ENCODE measurements at places on chromosomes 2 and 18.

DNA sequence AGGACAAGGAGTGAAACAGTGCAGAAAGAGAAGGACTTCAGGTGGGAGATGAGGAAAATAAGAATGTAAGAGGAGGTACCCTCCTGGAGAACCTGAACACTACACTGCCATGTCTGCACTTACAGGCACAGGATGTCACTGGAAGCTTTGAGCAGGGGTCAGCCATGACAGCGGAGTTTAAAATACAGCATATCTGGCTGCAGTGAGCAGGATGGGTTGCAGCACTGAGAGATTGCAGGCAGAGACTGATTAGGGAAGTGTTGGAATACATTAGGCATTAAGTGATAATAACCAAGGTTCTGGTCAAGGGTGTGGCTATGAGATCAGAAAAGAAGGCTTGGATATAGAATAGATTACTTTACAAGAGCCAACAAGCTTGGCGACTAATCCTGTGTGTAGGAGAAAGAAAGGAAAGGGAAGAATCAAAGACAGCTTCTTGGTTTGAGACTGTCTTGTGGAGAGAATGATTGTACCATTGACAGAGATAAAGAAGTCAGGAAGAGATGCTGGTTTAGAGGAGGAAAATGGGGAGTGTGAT lies 171.1 kb upstream of the RBMS1 start:
- DNase-seq: no peak

DNA sequence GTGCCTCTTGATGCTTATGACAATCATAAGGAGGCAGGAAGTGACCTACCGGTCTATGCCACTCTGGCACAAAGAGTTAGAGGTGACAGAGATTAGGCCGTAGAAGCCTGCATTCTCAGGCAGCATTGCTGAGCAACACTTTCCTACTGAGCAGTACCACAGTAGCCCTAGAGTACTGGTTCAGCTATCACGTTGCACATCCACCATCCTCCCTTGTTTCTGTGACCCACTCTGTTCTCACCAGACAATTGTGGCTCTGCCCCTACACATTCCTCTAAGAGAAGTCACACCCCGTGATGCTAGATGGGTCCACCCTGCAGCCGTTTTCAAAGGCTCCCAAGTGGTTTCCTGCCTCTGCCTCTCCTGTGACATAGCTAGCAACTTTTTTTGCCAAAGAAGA lies 22.6 kb upstream of the SUCLG1 start:
- DNase-seq: no peak

GRCh38 chr2:81389203-81389602 lies 1084.7 kb upstream of the LRRTM1 start:
- no peak for DNase-seq

DNA sequence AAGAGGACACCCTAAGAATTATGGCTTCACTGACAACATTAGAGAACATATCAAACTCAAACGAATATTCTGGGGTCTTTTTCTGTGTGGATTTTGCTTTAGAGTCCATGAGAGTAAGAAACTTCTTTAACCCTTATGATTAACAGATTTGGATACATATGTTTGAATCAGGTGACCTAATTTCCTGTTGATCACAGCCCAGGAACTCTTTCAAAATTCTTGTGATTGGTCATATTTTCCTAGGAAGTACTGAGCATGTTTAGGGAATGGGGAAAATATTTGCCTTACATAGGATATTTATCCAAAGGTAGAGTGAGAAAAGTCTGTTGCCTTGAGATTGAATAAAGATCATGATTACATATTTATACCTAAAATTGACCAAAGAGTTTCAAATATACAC lies 160.0 kb downstream of the KCNH7 start:
- DNase-seq: no peak

GRCh38 chr2:222859786-222860612 lies 837 bp upstream of the ACSL3 start:
- DNase-seq: no peak

DNA sequence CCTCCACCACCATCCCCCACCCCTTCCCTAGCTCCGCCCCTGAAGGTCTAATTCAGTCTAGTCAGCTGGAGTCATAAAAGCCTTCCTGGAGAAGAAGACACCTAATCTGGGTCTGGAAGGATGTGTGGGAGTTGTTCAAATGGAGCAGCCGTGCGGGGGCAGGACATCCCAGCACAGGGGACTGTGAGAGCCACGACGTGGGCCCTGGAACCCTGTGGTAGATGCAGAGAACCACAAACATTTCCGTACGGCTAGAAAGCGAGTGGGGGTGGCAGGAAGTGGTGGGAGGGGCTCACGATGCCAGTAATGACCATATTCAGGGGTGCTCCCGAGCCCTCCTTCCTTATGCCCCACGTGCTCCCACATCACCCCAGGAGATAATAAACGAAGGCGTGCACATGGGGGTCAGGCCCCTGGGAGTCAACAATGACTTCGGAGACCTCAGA lies 20.9 kb upstream of the COL6A3 start:
- DNase-seq: no peak

- no peak for DNase-seq
Observed at GRCh38 chr2:115771516-115771915, 1329.1 kb downstream of the DPP10 start.

DNA sequence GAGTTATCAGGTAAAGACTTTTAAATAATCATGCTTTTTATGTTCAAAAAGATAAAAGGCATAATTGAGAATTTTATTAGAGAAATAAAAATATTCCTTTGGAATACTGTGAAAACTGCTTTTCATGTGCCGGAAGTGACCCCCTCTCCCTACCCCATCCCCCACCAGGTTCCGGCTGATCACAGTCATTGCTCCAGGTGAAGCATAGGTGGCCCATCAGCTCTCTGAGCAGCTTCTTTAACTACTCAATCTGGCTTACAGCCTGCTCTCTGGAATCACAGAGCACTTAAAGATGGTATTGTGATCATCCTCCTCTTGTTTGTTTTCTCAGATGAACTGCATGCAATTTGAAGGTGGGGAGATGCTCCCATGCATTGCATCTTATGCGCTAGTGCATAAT lies 257.7 kb downstream of the EN1 start:
- DNase-seq: no peak

- DNase-seq: no peak
Observed at GRCh38 chr18:37266290-37266689, 299.3 kb downstream of the CELF4 start.

DNA sequence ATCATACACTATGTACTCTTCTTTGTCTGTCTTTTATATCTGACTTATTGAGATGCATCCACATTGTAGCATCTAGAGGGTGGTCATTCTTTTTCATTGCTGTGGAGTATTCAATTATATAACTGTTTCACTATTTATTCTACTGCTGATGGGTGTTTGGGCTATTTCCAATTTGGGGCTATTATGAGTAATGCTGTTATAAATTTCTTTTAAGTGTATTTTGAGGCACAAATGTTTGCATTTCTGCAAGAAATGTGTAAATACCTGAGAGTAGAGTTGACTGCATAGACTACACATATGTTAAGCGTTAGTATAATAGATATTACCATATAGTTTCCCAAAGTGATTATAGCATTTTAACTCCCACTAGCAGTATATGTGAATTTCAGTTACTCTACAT lies 26.9 kb upstream of the PPP1R1C start:
- DNase-seq: no peak

DNA sequence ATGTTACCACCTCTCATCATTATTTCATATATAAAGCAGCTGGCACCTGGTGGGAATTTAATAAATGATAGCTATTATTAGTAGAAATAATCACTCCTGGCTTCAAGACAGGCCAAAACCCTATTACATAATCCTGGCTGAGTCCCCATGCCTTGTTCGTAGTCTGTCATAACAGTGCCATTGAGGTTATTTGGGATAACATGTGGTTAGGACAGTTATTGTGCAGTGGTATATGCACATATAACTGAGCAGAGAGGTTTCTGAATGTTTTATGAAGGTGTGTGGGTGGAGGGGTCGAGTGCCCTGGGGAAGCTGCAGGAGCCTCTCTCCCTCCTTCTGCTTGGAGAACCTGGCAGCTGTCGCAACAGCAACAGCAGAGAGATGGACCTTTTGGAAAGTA lies 162.4 kb upstream of the NABP1 start:
- DNase-seq: no peak

DNA sequence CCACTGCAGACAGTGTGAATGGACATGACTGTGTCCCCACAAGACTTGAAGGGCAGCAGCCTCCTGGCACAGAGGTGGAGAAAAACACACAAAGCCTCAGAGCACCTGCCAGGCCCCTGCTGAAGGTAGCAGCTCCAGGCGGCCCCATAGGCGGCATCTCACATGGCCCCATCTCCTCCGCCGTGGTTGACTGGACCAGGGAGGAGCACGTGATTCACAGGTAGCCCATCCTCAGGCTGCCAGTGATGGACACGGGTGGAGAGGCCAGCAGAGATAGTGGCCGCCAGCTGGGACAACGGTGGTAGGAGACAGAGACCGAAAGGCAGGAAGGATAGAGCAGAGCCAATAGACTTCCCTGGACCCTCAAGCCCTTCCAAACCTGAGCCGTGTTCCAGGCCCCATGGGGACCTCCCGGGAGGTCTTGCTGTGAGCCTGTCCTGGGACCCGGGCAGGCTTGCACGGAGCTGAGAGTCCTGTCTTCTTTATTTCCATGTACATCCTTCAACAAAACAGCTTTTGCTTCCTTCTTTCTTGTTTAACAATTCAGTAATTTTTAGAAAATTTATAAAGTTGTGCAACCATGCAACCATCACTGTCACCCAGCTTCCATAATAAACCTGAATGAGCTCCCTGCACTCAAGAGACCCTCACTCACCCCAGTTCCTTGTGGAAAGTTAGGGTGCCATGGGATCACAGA lies 26.9 kb downstream of the GPR55 start:
- no peak for DNase-seq

DNA sequence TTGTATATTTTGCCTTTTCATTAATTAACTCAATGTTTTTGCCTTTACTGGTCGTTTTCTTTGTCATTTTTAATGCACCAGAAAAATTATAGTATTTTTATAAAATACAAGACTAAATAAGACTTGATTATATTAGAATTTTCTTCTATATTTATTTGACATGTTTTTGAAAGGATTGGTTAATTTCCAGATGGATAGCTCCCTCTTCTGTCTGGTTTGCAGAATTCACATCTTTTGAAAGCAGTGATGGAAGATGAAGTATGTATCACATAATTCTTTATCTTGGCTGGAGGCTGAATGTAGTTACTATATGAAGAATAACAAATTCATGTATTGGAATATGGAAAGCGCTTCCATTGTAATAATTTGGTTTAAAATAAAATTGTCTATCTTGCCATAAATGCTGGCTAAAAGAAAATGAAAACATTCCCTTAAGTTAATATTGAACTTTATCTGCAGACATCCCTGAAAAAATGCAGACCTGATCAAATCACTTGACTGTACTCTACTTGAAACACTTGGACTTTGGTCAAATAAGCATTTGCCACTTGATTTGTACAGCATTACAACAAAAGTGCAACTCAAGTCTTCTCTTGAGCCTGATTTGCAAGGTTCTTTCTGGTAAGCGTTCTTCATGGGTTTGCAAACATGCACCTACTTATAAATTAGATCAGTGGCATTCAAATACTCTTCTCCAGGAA lies 86.3 kb upstream of the EFEMP1 start:
- no peak for DNase-seq

DNA sequence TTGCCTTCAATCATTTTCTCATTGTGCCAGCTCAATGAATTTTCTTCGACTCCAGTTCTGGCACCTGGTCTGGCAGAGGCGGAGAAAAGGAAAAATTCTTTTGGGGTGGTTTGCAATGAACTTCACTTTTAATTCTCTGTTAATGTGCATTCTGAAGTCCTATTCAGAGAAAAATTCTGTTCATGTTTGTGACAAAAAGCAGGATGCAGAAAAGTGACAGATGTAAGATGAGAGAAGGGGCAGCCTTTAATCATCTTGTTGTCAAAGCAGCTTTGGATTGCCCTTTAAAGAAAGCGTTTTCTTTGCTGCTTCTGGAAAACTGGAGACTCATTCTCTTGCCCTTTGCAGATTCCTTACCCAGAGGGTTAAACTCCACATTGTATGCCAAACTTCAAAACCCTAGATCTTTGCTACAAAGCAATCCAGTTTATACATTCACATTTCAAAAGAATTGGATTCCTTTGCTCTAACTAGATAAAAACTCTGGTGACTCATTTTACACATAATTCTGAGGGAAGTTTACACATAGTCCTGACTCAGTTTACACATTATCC lies 94.6 kb upstream of the CAVIN2 start:
- no peak for DNase-seq

- no peak for DNase-seq
Observed at GRCh38 chr2:170503971-170504809, 210.9 kb upstream of the SP5 start.

Data from D721Med (cell line).